Left lobe of liver (tissue), 2 donors: ENCODE measurements at places on chromosomes 2 and 18. TPM values are rescaled to one million over a fixed set of nuclear protein-coding genes. Genes with fewer than 3 reads are reported as not detected.

VWA3B gene
- 0.18 TPM for total RNA-seq

DNA sequence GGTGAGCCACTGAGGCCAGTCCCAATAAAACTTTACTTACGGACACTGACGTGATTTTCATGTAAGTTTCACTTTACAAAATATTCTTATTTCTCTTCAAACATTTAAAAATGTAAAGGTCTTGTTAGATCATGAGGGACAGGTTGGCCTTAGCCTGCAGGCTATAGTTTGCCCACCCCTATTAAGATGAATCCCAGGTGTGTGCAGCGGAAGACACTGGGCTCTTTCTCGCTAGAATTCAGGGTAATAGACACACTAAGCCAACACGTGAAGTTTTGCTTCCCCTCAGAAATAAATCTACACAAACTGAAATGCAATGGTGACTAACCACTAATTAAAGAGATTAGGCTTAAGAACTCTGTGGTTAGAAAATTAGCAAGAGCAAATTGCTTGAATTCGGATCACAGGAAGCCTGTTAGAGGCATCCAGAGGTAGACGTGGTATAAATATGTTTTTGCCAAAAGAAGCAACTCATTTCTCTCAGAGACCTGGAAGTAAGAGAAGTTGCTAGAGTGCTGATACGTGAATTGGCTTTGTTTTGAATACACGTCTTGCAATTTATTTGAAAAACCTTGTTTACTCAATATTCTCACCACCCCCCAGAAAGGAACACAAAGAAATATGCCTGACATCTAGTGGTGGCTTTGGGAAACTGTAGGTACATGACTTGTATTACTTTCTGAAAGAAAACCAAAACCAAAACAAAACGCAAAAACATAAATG, 151.6 kb downstream of the DTNB start:
- no peak for DNase-seq

GRCh38 chr2:221267773-221268425, 304.2 kb downstream of the EPHA4 start:
- DNase-seq = no peak

- DNase-seq = peak; percentile 44
Observed at GRCh38 chr2:240624950-240625621, at the start of gene GPR35. GPR35 (plus strand) TSS chr2:240625480; CDS start chr2:240629953, 4,473 bp downstream.

MOGAT1 gene
- total RNA-seq = 10.2 TPM

GRCh38 chr2:1546901-1547300, 133.6 kb downstream of the TPO start:
- DNase-seq = no peak

GRCh38 chr2:10947005-10947440, 35.3 kb downstream of the KCNF1 start:
- DNase-seq = no peak

RESP18 gene
- total RNA-seq = not detected

GRCh38 chr2:42742740-42743658, 20.9 kb downstream of the OXER1 start:
- DNase-seq = no peak

DNA sequence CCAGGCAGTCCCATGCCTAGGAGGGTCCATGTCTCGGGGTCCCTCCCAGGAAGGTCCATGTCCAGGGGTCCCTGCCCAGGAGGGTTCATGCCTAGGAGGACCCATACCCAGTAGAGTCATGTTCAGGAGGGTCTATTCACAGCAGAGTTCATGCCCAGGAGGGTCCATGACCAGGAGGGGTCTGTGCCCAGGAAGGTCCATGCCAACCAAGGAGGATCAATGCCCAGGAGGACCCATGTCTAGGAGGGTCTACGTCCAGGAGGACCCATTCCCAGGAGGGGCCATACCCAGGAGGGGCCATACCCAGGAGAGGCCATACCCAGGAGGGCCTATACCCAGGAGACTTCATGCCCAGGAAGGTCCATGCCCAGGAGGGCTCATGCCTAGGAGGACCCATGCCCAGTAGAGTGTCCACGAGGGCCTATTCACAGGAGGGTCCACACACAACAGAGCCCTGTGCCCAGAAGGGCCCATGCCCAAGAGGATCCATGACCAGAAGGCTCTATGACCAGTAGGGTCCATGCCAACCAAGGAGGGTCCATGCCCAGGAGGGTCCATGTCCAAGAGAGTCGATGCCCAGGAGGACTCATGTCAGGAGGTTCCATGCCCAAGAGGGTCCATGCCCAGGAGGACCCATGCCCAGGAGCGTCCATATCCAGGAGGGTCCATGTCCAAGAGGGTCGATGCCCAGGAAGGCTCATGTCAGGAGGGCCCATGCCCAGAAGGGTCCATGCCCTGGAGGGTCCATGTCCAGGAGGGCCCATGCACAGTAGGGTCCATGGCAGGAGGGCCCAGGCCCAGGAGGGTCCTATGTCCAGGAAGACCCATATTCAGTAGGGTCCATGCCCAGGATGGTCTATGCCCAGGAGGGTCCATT, 10.1 kb downstream of the GPR35 start:
- peak; percentile 41 for DNase-seq

DNA sequence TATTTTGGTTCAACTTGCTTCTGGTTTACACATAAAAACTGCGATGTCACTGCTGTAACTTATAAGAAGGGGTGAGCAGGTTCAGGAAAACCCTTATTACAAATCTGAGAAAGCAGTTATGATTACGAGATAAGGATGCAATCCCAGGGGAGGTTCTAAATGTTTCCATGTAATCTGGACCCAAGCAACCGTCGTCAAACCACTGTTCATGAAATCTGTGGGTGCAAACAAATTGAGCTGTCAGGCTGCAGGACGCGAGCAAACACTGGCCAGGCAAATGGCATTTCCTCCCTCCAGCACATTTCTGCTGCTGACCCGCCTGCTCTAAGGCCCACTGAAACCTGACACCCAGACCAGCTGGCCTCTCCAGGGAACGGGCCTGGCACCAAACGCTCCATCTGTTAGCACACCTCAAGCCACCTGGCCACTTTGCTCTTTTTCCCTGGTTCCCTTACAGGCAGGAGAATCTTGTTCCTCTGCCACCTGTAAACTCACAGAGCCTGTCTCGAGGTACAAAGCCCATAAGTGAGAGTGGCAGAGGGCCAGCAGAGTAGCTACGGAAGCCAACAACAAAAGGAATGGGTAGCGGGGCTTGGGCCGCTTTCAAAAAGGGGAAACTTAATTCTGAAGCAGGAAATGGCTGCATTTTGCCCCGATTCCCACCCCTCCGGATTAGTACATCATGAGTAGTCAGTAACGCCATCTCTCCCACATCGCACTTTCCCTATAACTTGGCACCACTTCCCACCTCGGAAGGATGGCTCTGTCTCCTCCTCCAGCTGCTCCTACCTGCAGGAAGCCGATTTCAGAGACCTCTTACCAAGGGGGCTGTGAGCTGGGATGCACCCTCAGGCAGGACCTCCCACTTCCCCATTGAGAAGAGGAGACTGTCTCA, 26.5 kb downstream of the CRACDL start:
- DNase-seq = peak; percentile 41

DNA sequence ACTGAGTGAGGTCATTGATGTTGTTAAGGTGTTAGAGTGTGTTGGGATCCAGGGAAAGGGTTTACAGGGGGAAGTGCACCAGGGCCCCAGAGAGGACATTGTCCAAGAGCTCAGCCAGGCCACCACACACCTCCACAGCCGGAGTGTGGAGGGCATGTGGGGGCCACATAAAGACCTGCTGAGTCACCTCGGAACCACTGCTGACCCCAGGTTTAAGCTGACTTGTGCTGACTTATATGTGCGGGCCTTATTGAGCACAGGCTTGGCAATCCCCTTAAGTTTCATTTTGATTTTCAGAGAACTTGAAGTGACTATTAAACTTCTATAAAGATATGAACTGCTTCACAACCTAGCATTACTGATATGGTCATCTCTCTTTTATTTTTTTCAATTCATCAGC, 166.2 kb upstream of the MAP3K20 start:
- DNase-seq = no peak

POTEC gene
- total RNA-seq = not detected

LOXHD1 gene
- not detected for total RNA-seq

HOXD1 gene
- total RNA-seq = not detected

MC5R gene
- not detected for total RNA-seq

DNA sequence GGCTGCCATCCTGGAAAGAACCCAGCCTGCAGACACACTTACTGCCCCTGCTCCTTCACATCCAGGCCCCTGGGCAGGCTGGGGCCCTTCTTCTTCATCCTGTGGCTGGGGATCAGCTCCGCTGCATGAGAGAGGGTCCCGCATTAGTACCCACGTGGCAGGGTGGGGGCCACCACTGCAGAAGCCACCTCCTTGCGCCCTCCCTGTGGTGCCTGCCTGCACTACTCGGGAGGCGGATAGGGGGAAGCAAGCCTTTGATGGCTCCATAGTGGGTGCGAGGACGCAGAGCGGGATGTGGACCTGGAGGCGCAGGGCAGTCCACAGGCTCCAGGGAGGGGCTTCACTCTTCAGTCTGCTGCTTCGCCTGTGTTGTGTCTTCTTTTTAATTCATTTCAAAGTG, 46.7 kb downstream of the GPC1 start:
- no peak for DNase-seq

- no peak for DNase-seq
Observed at GRCh38 chr2:104859291-104859765, 5.4 kb downstream of the POU3F3 start.

DPP10 gene
- total RNA-seq = 0.33 TPM

DNA sequence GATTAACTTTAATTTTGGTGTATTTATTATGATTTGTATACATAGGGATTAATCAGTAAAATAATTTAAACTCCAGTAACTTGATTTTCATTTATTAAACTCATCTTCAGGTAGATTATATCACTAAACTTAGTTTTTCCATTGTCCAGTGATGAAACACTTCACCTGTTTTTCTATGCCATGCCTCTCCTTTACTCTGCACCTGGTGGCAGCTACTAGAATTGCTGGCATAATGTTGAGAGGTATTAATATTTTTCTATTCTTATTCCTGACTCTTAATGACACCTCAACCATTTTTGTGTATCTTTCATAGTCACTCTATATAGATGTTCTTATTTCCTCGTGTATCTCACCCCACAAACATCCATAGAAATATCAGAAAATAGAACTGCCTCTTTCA, 940.3 kb upstream of the CRIM1 start:
- no peak for DNase-seq

GAL3ST2 gene
- total RNA-seq = 0.55 TPM

- DNase-seq = peak; percentile 77
Observed at GRCh38 chr2:231900486-231900942, 25.7 kb downstream of the NPPC start.

DNA sequence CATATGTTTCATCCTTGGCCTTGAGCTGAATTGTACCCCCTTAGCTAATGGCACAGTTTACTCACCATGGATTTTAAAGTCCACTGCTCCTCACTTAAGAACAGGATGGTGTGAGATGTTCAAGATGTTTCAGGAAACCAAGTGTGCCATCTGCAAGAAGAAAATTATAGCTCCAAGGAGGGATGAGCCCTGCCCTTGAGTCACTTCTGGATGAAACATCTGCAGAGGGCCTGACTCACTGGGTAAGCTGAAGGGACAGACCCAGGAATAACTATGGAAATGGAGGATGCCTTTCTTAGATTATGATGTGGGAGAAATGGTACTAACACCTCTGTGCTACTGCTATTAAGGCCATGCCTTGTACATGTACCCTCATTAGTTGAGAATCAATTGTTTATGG, 6.4 kb downstream of the MARS2 start:
- no peak for DNase-seq

ZBTB7C gene
- total RNA-seq = 1.2 TPM

DNA sequence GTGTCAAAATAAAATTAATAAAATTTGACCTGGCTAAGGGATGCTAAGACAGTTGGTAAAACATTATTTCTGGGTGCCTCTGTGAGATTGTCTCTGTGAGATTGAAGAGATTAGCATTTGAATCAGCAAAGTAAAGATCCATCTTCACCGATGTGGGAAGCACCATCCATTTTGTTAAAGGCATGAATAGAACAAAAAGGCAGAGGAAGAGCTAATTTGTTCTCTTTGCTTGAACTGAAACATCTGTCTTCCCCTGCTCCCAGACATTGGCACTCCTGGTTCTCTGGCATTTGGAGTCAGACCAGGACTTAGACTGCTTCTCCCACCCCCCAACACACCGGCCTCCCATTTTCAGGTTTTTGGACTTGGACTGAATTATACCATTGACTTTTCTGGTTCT, 603.8 kb upstream of the LINC00305 start:
- DNase-seq = no peak

- DNase-seq = no peak
Observed at GRCh38 chr2:174124181-174124580, 124.2 kb downstream of the OLA1 start.

CFC1 gene
- not detected for total RNA-seq

GRCh38 chr18:76441002-76441667, 53.9 kb downstream of the ZNF516 start:
- no peak for DNase-seq

- no peak for DNase-seq
Observed at GRCh38 chr2:83578405-83578804, 880.7 kb downstream of the SUCLG1 start.

GRCh38 chr18:69841117-69841516, 106.6 kb downstream of the CD226 start:
- DNase-seq = no peak

IWS1 gene
- total RNA-seq = 19.1 TPM

DNA sequence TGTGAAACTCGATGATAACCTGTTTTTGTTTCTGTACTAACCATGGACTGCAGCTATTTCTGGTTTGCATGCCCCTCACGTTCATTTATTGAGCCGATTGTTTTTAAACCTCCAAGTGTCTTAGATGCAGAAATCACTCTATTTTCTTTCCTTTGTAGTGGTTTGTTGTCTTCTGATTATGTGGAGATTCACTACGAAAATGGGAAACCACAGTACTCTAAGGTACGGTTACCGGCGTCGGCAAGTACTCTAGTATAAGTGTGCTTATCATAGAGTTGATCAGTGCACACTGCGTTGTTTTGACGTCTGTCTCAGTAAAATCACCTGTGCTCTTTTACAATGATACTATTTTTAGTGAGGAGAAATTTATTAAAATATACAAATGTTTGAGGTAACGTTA, 87.4 kb downstream of the ADAM23 start:
- DNase-seq = no peak

DNAJC5G gene
- total RNA-seq = not detected

SMYD1 gene
- not detected for total RNA-seq

GRCh38 chr2:63786471-63786870, 55.2 kb upstream of the UGP2 start:
- no peak for DNase-seq

LCT gene
- not detected for total RNA-seq

CRYGC gene
- total RNA-seq = not detected

TUBA4B gene
- not detected for total RNA-seq

SP140 gene
- 1.2 TPM for total RNA-seq

- peak; percentile 26 for DNase-seq
Observed at GRCh38 chr2:95357717-95358280, 44.7 kb upstream of the FAHD2A start.

- no peak for DNase-seq
Observed at GRCh38 chr2:84882414-84882738, 1.5 kb upstream of the TRABD2A start.

DNA sequence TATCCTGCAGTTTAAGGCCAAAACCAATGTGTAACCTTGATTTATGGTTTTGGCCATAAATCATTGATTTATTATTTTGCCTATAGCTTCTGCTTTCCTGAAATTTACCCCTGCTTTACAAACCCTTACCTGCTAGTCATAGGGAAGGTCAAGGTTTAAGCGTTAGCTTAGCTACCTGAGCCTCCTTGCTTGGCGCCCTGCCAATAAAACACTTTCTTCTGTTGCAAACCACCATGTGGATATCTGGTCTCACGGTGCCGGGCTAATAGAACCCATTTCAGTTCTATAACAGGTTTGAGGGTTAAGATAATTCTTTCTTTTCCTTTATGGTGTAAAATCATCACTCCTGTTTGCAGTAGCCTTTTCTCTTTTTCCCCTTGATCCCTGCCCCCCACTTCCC, 72.2 kb downstream of the PDK1 start:
- DNase-seq = no peak
